ENCODE measurements at places on chromosomes 1 and 21. TPM values are rescaled to one million over a fixed set of nuclear protein-coding genes. Genes with fewer than 3 reads are reported as not detected.

DNA sequence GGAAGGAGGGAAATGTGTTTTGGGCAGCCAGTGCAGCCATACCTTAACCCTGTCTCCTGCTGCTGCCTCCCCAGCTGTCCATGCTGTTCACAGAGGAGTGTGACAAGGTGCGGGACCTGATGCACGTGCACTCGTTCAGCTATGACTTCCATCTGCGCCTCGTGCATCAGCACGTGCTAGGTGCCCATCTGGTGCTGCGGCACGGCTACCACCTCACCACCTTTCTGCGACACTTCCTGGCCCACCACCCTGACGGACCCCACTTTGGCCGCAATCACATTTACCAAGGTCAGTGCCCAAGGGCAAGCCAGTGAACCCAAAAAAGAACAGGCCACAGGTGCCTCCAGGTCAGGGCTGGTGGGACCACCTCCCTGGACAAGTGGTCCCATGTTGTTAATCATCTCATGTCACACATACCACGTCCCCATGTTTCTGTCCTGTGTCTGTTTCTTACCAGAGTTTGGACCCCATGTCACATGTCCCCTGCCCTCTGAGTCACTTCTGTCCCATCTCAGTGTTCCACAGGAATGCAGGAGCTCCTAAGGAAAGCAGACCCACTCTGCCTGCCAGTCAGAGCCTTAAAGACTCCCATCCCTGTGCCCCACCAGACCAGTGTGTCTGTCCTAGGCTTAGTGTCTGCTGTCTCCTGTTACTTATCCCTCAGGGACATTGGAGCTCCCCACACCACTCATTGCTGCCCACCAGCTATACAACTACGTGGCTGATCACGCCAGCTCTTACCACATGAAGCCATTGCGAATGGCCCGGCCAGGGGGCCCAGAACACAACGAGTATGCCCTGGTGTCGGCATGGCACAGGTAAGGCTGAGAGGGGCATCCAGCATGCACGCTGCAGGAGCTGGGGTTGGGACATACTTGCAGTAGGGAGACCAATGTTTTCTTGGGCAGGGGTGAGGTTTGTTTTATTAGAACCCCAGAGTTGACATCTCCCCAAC is 6.6 kb downstream of the HYI start:
- DNase-seq: no peak

DNA sequence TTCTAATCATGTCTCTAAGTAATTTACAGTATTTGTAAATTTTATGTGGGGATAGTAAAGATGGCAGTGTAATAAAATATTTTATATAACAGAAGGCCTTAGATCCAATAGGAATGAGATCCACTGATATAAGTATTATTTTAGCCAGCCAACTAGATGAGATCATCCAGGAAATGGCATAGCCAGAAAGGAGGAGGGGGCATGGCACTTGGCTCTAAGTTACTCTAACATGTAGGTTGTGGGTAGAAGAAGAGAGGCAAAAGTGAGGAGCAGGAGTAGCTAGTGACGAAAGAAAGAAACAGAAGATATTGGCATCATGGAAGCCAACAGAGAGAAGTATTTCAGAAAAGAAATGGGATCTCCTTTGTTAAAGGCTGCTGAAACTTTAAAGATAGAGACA is 426.1 kb downstream of the PTPRC start:
- no peak for DNase-seq

DNA sequence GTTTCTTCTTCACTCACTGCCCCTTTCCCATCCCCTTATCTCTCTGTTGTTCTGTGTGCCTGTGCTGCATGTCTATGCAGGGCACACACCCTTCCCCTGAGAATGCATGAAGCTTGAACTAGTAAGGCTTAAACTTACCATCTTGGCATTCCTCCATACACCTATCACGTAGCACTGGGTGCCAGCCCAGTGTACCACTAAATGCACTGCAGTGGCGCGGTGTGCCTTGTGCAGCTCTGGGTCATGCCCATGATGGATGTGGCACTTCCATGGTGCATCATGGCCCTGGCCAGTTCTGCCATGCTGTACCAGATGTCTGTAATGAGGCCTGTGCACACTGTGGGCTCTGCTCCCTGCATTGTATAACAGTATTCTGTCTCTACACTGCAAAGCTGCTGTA is 10.7 kb downstream of the PTPRU start:
- DNase-seq: no peak

GRCh38 chr1:92882819-92883218 is 51.0 kb downstream of the RPL5 start:
- DNase-seq: no peak

- DNase-seq: no peak
Measured at GRCh38 chr1:76303340-76303717, 228.8 kb downstream of the ST6GALNAC3 start.

GRCh38 chr1:116569776-116570357 is 959 bp downstream of the CD58 start:
- DNase-seq: peak; percentile 85

DNA sequence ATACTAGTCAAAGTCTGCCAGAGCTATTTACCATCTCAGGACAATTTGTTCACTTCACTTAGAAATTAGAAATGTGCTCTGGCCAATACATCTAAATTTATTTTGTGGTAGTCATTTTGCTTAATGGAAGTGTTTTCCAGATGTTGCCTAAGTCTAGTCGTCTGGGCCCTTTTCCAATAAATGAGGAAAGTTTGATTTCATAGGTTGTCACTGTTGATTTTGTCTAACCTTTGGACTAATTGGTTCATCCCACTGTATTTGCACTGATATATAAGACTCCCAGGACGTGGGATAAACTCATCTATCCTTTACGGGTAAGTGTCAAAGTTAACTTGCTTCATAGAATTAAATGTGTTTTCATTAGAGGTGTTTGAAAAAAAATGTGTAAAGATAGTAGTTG is 79.1 kb downstream of the TPR start:
- no peak for DNase-seq

GRCh38 chr1:22043198-22043769 is 9.2 kb upstream of the CDC42 start:
- no peak for DNase-seq

DNA sequence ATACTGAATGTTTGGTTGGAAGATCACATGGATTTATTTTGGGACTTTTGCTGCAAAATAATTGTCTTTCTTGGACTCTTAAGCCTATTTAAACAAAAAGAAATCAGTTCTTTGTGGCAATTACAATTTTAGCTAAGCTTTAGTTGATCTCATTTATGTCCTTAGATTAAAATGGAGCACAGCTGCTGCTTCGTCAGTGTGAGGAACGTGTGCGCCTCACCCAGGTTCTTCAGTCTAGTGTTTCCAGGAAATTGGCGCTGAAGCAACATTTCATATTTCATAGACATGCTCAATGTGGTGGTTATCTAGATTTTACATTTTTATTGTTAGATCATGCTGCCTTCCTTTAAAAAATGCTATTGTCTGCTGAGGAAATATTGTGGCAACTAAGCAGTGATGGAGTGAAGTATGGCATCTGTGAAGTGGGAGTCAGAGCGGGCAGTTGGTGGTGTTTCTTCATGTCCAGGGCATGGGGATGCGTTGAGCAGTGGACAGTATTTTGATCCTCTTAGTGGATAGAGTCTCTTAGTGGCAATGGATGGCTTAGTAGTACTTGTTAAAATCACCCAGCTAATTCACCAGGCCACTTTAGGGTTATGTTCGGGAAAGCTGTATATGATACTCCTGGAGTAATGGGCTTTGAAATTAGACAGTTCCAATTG is 5.6 kb downstream of the DDI2 start:
- no peak for DNase-seq

DNA sequence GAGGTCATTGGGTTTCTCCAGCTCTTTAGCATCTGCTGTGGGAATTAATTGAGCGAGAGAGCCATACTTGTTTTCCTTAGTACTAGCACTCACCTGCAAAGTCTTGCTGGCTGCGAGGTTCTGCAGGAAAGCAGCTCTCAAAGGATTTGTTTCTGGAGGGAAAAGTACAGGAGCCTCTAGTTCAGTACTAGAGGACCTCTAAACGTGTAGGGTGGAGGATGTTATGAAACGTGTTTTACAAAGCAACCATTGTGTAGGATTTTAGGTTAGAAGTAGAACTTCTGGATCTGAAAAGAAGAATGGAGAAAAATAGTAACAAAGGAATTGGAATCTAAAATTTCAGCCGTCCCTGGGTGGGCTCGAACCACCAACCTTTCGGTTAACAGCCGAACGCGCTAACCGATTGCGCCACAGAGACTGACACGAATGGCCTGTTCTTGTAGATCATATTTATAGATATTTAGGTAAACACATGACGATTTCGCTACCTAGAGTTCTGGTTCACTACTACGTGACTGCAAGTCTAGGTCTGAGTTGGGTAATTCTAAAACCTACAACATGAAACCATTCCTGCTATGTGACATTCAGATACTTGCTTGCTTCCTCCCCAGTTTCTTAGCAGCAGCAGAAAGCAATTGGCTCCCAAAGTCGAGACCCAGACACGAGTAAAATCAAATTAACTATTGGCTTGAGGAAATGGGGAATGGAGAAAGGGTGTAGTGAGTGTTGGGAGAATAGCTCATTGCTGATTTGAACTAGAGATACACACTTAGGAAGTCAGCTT is 60.2 kb upstream of the CFAP126 start:
- no peak for DNase-seq

GRCh38 chr1:58885998-58886397 is 102.2 kb upstream of the JUN start:
- DNase-seq: no peak

- DNase-seq: peak; percentile 10
Measured at GRCh38 chr1:43611950-43612349, 38.0 kb upstream of the KDM4A start.

- no peak for DNase-seq
Measured at GRCh38 chr21:42401154-42401553, 2.5 kb upstream of the UBASH3A start.

- DNase-seq: no peak
Measured at GRCh38 chr1:234710936-234711724, 101.2 kb upstream of the IRF2BP2 start.

DNA sequence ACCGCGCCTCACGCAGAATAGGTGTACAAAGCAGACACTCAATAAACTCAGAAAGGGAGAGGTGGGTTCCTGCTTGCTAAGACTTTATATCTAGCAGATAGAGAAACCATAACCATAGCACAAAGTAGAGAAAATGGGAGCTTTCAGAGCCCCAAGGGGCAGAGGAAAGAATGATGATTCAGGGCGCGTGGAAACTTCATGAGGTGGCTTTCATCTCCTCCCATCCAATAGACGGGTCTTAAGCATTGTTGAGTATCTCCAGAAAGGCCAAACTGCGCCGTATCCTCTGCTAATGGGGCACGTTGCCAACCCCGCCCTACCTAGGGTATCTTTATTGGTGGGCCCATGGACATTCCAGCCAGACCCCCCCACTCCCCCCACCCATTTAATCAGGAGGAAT is 778 bp upstream of the MIXL1 start:
- DNase-seq: no peak

Gene PDPN
- 37.5 TPM for total RNA-seq

Gene ERRFI1
- total RNA-seq: 60.8 TPM

Gene AKR7A3
- 0.52 TPM for total RNA-seq

Gene EFNA3
- 1.1 TPM for total RNA-seq

Gene ACTL8
- total RNA-seq: not detected

Gene ADGRB2
- 1.8 TPM for total RNA-seq

Gene KRTAP10-1
- not detected for total RNA-seq

Gene AGO4
- 16.9 TPM for total RNA-seq

Gene SAMSN1
- 45.7 TPM for total RNA-seq

Gene CA6
- total RNA-seq: not detected

Gene KCNK2
- not detected for total RNA-seq

Gene PRKCZ
- 129 TPM for total RNA-seq

Gene TNFRSF4
- total RNA-seq: 2.8 TPM

Gene PRR9
- not detected for total RNA-seq

Gene OR2L5
- total RNA-seq: not detected

Gene SPRR5
- not detected for total RNA-seq
